Endothelial cell (in vitro differentiated cells): ENCODE measurements at places on chromosomes 7 and 10.
A peak's percentile ranks its signal among the peaks of the same experiment; 100 is the strongest.

DNA sequence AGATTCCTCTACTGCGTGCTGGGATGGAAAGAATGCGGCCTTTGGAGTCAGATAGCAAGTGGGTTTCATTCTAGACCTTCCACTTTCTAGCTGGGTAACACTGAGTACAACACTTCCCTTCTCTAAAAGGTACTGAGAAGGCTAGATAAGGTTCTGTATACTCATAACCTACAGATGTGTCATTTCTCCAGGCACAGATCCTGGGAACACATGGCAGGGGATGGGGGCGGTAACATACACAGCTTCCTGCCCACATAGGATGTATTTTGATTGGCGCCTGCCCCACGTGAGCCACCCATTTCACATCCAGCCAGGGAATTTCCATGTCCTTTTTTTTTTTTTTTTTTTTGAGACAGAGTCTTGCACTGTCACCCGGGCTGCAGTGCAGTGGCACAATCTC, 31.8 kb downstream of the KLRG2 start:
- DNase-seq = no peak

DNA sequence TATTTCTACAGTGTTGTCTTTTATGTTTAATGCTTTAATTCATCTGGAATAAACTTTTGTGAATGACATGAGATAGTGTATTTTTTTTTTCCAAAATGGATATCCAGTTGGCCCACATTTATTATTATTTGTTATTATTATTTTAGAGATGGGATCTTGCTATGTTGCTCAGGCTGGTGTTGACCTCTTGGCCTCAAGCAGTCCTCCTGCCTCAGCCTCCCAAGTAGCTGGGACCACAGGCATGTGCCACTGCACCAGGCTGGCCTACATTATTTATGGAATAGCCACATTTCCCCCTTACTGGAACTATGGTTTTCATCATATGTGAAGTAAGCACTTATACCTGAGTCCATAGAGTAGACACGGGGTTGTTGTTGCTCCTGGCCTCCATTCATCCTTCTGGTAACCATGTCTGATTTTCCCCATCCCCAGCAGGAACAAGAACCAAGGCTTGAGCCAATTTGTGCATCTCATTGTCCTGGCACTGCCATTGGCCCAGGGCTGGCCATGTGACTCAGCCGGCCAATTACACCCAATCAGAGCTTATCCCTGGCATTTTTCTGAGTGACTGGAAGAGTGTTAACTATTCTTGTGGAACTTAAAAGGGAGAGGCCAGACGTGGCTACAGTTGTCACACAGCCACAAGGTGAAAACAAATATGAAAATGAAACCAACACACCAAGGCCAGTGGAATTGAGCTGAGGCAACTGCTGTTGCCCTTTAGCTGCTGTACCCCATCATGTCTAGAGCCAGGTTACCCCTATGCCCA, 23.1 kb downstream of the PRF1 start:
- no peak for DNase-seq

GRCh38 chr7:154977250-154977649, 25.7 kb downstream of the PAXIP1 start:
- no peak for DNase-seq

- DNase-seq = no peak
These were observed 50.6 kb downstream of the PRTFDC1 start for GRCh38 chr10:24901686-24902399.

DNA sequence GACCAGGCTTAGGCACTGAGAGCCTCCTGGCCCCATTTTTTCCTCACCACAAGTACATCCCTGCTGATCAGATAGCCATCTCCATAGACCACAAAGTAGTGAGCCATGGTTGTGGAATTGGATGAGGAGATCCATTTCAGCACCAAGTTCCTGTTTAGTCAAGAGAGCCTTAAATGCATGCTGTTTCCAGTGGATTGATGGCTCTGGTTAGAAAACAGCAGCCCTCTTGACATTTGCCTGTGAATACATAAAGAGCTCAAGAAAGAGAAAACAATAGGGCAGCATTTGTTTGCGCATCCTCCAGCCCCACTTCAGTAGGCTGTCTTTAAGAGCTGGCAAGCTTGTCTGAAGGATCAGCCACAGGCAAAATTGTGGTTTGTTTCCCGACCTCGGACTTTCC, 251.2 kb downstream of the POU6F2 start:
- DNase-seq = no peak

GRCh38 chr10:15378569-15378968, 7.5 kb upstream of the FAM171A1 start:
- no peak for DNase-seq

- peak; percentile 45 for DNase-seq
These were observed 208.8 kb downstream of the KCNMA1 start for GRCh38 chr10:77428691-77429395.

GRCh38 chr7:19128856-19129255, 11.4 kb upstream of the TWIST1 start:
- no peak for DNase-seq

GRCh38 chr7:16260236-16260728, 161.1 kb downstream of the CRPPA start:
- DNase-seq = no peak

GRCh38 chr7:133568544-133568943, 315.7 kb downstream of the EXOC4 start:
- no peak for DNase-seq

DNA sequence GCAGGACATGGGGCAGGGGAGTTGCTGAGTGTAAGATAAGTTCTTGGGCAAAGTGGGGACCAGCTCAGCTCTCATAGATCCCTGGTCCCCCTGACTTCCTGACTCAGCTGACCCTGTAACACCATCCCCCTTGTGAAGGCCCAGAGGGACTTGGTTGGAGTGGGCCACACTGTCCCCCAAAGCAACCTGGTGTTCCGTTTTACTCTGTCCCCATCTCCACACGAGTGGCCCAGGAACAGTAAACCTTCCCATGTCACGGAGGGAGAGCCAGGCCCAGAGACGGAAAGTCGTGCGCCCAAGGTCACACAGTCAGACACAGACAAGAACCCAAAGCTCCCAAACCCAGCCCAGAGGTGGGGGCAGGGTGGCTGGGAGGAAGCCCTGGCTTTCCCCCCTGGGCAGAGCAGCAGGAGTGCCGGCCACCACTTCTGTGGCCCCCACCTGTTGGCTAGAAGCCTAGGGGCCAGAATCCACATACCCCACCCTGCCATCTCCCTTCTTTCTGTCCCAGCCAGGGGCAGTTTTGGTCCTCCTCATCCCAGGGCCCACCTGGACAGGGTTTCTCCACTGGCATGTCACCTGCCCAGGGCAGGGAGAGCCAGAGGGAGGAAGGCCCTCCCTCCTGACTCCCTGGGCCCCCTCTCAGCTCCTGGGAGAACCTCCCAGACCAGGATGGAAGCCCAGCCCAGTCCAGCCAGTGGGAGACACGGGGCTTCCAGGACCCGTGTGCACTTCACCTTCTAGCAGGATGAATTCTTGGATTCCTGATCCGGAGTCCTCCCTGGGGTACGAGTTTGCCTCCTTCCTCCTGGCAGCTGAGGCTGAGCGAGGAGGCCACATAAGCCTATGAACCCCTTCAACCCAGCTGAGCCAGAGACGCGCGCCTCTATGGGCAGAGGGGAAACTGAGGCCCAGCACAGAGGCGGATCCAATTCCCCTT, 20.6 kb upstream of the VPS37D start:
- no peak for DNase-seq

DNA sequence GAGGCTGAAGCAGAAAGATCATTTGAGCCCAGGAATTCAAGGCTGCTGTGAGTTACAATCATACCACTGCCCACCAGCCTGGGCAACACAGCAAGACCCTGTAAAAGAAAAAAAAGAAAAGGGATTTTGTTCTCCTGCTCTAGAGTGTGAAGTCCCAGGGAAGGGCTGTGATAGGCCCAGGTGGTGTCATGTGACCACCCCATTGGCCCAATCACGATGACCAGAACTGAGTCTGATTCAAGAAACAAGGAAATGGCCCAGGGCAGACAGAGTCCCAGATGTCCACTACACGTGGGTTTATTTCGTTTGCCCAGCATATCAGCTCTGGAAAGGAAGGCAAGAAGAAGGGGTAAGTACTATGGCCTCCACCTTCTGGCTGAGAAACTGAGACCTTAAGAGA, 81.3 kb upstream of the CUX1 start:
- no peak for DNase-seq

DNA sequence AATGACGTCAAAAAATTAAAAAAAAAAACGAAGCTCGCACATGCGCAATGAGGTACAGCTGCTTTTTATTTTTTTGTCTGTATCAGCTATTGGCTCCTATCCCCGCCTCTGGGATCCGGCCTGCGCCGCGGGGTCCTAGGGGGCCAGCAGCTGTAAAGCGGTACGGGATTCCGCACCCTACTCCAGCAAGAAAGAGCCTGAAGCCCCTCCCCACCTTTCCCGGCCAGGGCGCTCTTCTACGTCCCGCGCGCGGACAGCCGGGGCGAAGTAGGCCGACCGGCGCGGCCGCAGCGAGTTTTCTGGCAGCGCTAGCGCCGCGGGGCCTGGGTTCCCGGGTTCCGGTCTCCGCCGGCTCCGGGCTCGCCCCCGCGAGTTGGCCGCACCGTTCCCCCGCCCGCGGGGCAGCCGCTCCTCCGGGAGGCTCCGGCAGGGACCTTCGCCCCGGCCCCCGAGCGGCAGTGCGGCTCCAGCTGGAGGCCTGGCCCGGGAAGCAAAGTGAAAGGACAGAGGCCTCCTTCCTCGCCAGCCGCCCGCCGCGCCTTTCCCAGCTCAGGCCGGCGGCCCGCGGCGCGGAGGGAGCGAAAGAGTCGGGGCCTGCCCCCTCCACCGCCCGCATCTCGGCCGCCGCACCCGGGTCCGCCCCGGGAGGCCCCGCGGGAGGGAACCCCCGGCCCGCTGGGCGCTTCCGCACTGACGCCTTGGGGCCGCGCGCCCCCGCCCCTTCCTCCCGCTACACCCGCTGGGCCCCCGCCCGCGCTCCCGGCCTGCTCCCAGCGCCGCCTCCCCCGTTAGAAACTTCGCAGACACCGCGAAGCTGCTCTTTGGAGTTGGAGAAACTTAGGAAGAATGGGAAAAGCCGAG, 4.7 kb upstream of the SPAG6 start:
- DNase-seq = peak; percentile 69

DNA sequence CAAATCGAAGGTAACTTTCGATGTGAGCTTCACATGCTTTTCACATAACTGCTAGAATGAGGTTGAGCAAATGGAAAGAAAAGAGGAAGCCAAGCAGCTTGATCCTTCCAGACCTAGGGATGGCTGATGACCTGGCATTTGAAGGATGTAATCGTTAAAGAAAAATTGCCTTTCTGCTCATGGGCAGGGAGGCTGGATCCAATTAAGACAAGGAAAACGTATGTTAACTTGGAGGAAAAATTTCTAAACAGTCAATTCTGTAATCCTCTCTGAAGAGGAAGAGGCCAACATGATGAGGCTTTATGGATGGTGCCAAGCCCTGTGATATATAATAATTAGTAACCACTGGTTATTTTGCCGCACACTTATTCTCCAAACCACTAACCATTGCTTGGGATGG, 12.5 kb downstream of the GRK5 start:
- no peak for DNase-seq

DNA sequence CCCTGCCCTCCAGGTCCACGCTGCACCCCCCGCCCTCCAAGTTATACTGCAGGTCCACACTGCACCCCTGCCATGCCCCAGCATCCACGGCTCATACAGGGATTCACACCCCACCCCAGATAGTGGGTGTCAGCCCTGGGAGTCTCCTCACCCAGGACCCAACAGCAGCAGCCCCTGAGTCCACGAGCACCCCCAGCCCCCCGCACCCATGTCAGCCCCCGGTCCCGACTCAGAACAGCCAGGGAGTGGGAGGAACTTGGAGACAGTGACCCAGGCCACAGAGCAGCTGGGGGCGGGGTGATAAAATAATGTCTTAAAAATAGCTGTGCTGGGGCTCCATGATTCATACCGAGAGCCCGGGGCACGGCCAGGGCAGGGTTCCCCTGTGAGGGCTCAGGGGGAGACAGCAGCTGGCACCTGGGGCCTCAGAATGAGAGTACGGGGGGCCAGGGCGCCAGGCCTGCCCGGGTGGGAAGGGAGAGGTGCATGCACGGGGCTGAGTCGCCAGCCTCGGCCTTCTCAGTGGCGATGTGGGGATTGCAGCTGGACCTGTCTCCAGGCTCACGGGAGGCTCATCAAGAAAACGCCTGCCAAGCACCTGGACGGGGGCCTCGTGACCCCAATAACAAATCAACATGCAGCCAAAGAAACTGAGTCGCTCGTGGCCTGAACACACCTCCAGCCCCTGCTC, 29.8 kb downstream of the ADAP1 start:
- no peak for DNase-seq

GRCh38 chr7:32150039-32150438, 79.8 kb upstream of the PDE1C start:
- DNase-seq = no peak

- DNase-seq = no peak
These were observed 157.9 kb upstream of the ZMIZ1 start for GRCh38 chr10:78910886-78911285.

DNA sequence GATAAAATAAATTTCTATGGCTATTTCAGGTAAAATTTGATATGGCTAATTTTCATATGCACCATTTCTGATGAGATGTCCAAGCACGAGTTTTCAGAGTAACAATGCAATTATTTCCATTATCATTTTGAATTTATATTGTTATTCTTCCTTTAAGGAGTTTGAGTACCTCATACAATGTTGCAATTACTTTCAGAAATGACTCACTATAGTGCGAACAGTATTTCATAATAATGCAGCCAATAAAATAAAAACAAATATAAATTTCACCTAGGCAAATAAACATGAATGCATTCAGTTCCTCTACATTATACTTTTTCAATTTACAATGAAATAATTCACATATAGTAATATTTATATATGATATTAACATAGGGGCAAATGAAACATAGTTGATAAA, 78.8 kb upstream of the LRRN3 start:
- no peak for DNase-seq

- DNase-seq = no peak
These were observed 62.3 kb downstream of the OSBPL3 start for GRCh38 chr7:24917510-24918239.

DNA sequence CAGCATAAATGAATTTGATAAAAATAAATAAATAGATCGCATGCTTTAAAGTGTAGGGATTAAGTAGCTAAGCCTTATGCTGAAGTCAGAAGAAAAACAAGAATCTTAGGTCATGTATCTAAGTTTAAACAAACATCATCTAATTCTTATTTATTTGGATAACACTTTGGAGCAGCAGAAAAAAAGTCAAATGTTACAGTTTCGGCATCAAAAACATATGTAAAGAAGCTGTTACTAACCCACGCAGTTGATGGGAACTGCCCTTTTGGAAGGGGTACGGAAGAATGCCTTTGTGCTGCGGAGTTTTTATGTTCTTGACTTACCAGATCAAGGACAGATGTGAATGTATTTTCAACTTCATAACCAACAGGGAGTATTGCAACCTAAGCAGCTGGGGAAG, 37.3 kb upstream of the HABP2 start:
- no peak for DNase-seq

DNA sequence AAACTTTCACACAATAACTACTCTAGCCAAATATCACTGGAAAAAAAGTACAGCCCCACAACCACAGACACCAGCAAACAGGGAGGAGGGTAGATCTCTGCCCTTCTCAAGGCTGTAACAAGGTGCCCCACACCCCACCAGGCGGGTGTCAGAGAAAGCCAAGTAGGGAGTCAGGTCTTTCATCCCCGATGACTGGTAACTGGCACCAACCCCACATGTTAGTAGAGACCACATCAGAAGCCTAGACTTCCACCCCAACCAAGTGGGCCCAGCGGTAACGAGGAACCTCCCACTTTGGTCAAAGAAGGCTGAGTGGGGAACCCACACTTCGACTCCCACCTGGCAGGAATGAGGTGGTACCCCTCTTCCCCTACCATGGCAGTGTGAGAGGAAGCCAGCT, 16.4 kb upstream of the RUFY2 start:
- peak; percentile 5 for DNase-seq
